ENCODE measurements at places on chromosomes 2 and 18.

- peak; percentile 50 for DNase-seq
Measured at GRCh38 chr2:72033636-72034035, 114.0 kb downstream of the CYP26B1 start.

DNA sequence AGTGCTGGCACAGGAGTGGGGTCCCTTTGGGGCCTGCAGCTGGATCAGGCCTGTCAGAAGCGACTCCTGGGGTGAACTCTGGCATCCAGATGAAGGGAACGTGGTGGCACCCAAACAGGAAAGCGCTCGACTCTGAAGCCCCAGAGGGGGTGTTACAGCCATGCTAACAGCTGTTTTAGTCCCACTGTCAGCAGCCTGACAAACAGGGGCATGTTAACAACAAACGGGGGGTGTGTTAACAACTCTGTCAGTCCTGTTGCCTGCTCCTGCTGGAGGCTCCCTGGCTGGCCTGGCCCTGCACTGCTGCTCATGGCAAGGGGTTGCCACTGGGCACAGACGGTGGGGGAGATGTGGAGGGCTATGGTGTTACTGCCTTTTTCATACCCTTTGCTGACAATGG lies 2.6 kb upstream of the RNU2-63P start:
- DNase-seq = no peak

- DNase-seq = no peak
Measured at GRCh38 chr18:7953095-7953958, 386.2 kb downstream of the PTPRM start.

DNA sequence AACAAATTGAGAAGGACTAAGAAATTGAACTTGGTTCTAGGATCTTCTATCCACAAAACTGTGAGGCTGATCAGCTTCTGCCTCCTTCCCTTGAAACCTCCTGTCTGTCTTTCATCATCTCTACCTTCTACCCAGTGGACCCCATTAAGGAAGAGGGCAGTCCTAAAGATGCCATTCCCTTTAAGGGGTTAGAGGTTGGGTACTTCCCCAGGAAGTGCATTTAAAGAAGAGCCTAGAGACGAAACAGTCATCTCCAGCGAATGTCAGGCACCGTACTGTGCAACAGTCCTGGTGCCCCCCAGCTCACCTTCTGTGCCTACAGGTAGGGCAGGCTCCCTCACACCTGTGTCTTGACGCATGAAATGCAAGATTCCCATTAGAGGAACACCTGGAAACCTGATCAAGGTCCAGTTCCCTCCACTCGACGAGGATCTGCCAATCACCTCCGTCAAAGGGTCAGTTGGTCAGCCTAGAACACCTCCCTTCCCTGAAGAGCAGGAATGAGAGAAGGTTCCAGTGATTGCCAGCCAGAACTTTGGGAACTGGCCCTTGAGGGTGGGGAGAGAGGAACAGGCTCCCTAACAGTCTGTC lies 20.9 kb downstream of the LOXHD1 start:
- no peak for DNase-seq

DNA sequence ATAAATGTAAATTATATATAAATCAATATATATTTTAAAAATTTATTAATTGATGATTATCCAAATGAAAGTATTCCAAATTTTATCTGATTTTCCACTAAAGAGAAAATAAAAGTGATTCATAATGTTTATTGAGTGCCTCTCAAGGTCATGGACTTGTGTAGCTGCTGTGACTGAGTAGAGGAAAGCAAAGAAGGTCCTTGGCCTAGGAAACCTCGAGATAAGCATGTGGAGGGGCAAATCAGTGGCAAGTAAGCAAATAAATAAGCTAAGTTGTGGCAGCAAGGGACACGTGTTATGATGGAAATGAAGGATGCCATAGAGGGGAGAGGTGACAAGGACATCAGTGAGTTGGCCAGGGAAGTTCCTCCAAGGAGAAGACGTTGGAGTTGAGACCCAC lies 866.1 kb upstream of the ID2 start:
- no peak for DNase-seq

- DNase-seq = no peak
Measured at GRCh38 chr2:134218930-134219658, 34.8 kb upstream of the MGAT5 start.

GRCh38 chr2:239725551-239725890 lies 299.6 kb downstream of the NDUFA10 start:
- no peak for DNase-seq

DNA sequence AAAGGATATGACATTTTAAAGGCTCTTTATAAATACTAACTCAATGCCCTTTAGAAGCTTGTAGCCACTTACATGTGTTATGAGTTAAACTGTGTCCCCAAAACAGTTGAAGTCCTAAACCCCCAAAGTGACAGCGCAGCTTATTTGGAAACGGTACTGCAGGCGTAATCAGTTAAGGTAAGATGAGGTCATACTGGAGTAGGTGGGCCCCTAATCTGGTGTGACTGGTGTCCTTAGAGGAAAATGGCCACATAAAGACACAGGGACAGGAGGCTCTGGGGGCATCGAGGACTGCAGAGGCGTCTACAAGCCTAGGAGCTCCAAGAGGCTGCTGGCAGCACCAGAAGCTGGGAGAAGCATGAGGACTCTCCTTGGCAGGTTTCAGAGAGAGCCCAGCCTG lies 8.5 kb downstream of the TXNL4A start:
- DNase-seq = no peak

GRCh38 chr2:132400169-132400900 lies 16.3 kb upstream of the GPR39 start:
- no peak for DNase-seq

DNA sequence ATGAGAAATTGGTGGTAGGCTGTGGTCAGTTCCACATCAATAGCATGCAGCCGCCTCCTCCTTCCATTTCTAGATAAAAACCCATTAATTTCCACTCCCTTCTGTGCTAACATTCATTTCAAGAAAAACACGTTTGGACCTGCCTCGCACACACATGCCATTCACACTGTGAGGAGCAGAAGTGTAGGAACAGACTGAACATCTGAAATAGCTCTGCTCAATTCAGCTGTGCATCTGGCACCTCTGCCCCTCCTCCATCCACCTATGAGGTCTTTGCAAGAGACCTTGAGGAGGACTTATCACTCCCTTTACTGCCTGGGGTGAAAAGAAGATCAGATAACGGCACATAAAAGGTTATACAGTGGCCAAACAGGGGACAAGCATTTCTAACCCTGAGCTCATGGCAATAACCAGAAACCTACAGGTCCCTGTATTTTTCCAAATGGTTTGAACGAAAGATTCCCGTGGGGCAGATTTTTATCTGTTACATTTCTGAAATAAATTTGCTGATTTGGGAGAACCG lies 30.8 kb upstream of the LRP2 start:
- no peak for DNase-seq

- DNase-seq = no peak
Measured at GRCh38 chr2:199469514-199470360, 12.0 kb upstream of the SATB2 start.

DNA sequence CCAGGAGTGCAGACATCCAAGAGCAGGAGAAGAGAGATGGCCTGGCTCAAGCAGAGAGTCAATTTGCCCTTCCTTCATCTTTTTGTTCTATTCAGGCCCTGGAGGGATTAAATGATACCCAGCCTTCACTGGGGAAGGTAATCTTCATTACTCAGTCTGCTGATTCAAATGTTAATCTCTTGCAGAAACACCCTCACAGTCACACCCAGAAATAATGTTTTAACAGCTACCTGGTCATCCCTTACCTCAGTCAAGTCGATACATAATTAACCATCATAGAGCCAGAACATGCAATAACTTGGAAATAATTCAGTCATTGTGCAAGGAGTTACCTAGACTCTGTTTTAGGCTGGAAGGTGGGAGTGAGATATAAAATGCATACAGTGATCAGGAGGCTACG lies 163.7 kb upstream of the TNP1 start:
- no peak for DNase-seq

DNA sequence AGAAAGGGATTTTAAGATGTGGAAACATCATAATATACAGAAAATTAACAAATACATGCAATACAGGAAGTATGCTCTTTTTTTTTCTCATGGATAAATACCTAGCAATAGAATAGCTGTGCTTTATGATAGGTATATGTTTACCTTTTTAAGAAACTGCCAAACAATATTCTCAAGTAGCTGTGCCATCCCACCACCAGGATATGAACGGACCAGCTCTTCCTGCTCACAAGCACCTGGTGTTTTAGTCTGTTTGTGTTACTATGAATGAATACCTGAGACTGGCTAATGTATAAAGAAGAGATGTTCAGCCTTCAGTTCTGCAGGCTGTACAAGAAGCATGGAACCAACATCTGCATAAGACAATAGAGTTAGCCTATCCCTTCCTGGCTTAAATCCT lies 19.9 kb upstream of the UGT1A8 start:
- no peak for DNase-seq

DNA sequence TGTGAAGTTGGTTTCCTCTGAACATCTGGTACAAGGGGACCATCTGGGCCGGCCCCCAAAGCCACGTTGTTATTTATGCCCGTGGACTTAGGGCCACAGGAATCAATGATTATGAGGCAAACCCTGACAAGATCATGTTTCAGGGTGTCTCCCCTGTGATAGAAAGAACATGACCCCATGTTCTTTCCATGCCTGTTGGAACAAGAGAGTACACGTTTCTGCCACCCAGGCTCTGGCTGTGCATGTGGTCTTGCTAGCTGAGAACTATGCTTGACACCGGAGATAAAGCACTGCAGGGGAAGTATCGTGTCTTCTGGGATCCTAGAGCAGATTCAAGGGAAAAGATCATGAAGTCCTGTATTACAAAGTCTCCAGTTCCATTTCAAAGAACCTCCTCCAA lies 64.2 kb downstream of the TMEM17 start:
- no peak for DNase-seq

DNA sequence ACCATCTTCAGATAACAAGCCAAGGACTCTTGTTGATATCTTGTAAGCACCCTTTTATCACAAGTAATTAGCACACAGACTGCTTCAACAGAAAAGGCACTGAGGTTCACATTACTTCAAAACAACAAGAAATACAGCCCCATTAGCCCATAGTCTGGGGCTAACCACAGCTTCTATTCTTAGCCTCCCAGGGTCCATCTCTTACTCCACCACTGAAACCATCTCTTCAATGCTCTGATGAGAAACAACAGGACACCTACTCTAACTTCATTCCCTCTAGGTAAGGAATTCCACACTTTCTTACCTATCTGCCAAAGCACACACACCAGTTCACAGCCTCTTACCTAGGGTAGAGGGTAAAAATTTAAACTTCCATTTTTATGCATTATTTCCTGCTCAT lies 26.4 kb upstream of the CYTIP start:
- DNase-seq = no peak

DNA sequence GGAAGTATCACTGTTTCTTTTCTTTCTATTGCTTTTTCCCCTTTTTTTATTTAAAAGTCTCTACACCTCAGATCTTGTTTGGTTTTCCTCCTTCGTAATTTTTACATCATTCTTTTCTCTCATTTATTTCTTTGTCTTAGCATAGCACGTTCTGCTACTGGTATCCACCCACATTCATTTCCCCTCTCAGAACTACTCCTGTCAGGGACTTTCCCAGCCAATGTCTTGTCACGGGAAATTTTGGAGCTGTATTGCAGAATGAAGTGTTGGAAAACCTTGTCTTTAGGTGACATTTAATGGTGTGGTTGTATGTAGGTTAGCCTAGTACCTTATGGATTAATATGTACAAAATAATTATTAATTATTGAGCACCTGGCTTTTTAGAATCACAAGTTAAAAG lies 34.0 kb downstream of the TTLL4 start:
- DNase-seq = no peak

DNA sequence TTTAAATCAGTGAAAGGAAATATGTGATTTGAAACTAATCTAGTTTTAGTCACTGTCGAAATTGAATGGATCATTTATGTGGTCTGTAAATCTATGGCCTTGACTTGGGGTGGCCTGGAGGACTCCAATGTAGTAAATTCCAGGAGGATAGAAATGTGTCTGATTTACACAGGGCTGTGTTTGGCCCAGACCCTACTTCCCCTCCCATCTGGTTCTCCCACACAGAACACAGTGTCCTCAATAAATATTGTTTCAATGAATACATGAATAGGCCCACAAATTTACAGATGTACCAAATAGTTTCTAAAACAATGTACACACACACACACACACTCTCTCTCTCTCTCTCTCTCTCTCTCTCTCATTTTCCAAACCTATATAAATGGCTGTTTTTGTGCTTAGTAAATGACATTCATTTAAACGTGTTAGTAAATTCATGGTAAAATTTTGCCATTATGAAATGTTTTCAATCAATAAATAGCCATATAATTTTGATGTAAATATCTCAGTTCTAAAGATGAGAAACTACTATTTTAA lies 1.9 kb downstream of the CCDC68 start:
- DNase-seq = no peak

GRCh38 chr18:22658318-22658717 lies 240.6 kb upstream of the CTAGE1 start:
- DNase-seq = no peak

DNA sequence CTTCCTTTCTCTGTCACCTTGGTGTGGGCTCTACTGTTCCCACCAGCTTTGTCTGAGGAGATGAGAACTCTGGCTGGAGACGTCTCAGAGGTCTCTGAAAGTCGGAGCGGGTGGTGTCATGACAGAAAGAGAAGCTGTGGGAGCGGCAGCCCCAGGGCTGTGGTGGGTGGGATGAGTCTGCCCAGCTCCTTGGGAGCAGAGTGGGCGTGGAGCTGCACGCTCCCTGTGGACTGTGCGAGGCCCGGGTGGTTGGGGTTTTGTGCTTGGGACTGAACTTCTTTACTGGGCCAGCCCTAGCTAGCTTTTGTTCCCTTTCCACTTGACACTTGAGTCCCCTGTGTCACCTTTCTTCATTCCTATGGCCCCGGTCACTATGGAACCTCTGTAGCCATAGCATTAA lies 10.4 kb downstream of the TOGARAM2 start:
- DNase-seq = no peak

- no peak for DNase-seq
Measured at GRCh38 chr18:78069784-78070664, 820.4 kb downstream of the GALR1 start.

DNA sequence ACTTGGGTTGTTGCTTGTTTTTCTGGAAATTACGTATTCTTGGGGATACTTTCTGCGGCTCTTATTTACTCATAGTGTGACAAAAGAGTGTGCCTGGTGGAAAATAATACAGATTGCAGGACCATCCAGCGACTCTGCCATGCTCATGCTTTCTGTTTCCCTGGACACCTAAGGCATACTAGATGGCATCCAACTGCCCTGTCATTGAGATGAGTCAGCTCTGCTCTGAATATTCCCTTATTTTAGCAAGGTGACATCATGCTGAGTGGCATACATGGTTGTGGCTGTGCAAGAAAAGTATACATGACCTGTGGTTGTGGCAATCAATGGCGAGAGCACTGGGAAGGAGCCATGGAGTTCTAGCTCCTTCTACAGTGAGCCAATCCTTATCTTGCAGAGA lies 471.0 kb downstream of the TMEM182 start:
- DNase-seq = no peak

GRCh38 chr2:237429753-237430152 lies 15.8 kb upstream of the COL6A3 start:
- no peak for DNase-seq

- no peak for DNase-seq
Measured at GRCh38 chr2:71884303-71885042, 263.2 kb downstream of the CYP26B1 start.

GRCh38 chr18:32111706-32112105 lies 20.0 kb downstream of the RNF138 start:
- no peak for DNase-seq

Measured in left cardiac atrium (tissue), 4 donors.